ENCODE measurements at places on chromosomes 12 and 14.
A peak's percentile ranks its signal among the peaks of the same experiment; 100 is the strongest.

DNA sequence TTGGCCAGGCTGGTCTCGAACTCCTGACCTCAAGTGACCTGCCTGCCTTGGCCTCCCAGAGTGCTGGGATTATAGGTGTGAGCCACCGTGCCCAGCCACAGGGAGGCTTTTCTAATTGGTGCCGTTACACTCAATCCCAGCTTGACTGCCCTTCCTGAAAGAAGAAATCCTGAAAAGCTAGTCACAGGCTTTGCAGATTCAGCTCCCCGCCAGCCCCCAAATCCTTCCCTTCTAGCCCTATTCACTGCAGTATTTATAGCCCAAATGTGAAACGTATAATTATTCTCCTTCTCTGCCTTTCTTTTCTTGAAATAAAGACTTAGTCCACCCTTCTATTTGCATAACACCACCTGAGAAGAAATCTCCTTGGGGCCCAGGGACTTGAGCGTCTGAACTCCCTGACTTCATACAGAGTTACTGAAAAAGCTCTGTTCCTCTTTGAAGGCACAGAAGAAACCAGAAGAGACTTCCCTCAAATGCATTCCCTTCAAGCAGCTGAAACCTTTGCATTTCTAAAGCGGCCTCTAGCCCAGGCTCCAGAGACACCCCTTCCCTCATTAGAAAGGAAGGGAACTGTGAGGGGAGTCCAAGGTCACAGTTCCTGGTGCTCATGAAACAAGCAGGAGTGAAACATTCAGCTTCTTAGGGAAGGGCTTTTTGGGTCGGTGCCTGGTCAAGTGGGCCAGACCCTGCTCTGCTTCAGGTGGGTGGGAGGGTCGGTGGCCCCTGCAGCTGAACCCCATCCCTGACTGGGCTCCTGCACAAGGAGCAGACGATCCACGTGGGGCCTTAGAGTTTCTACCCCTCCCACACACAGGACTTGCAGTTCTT, 42.3 kb upstream of the BATF start:
- DNase-seq, result no peak

- DNase-seq, result no peak
Observed at GRCh38 chr12:3666441-3666840, 86.5 kb downstream of the CRACR2A start.

DNA sequence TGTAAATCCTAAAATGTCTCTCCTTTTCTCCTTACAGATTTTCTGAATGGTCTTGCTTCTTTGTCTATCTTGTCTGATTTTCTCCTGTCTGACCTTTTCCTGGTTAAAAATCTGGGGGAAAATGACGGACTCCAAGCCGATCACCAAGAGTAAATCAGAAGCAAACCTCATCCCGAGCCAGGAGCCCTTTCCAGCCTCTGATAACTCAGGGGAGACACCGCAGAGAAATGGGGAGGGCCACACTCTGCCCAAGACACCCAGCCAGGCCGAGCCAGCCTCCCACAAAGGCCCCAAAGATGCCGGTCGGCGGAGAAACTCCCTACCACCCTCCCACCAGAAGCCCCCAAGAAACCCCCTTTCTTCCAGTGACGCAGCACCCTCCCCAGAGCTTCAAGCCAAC, 23.0 kb downstream of the ACACB start:
- no peak for DNase-seq

- DNase-seq, result no peak
Observed at GRCh38 chr12:50542448-50542847, 37.7 kb downstream of the DIP2B start.

GRCh38 chr12:123160801-123161487, 10.1 kb upstream of the PITPNM2 start:
- no peak for DNase-seq

- DNase-seq, result no peak
Observed at GRCh38 chr14:26845151-26845818, 247.5 kb upstream of the NOVA1 start.

- no peak for DNase-seq
Observed at GRCh38 chr14:94345344-94346064, 22.4 kb upstream of the SERPINA6 start.

GRCh38 chr14:45065956-45066355, 18.0 kb upstream of the PRPF39 start:
- DNase-seq, result no peak

DNA sequence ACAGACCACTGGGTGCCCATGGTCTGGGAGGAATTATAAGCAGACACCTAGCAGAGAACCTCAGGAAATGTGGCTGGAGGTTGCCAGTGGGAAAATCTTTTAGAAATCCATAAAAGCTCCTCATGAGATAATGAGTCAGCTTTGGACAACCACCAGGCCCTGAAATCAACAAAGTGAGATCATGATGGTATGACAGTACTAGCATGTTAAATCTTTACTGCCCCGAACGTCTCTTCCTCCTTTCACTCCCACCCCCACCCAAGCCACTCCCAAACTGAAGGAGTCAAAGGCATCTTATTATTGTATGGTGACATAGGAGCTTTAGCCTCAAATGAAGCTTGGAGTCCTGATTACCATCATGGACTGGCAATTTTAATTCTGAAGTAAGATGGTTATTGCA, 240.0 kb downstream of the DIO2 start:
- no peak for DNase-seq

GRCh38 chr12:191541-191940, 22.4 kb downstream of the SLC6A12 start:
- DNase-seq, result no peak

GRCh38 chr14:35553808-35554207, 19.8 kb downstream of the INSM2 start:
- no peak for DNase-seq

DNA sequence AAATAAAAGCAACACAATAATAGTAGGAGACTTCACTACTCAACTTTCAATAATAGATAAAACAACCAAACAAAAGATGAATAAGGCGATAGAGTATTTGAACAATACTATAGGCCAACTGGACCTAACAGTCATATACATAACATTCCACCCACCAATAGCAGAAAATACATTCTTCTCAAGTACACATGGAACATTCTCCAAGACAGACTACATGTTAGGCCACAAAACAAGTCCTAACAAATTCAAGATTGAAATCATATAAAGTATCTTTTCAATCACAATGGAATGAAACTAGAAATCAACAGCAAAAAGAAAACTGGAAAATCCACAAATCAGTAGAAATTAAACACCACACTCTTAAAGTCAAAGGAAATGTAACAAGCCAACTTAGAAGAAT, 28.8 kb downstream of the RAD52 start:
- no peak for DNase-seq

- no peak for DNase-seq
Observed at GRCh38 chr14:51283402-51284085, 43.5 kb downstream of the TMX1 start.

- DNase-seq, result no peak
Observed at GRCh38 chr12:6539314-6539682, 5.0 kb downstream of the GAPDH start.

GRCh38 chr14:58026967-58027366, 125.0 kb downstream of the ARMH4 start:
- DNase-seq, result no peak

- DNase-seq, result no peak
Observed at GRCh38 chr12:24603371-24603770, 345.5 kb downstream of the BCAT1 start.

- DNase-seq, result peak; percentile 39
Observed at GRCh38 chr14:39467889-39468524, 35.8 kb upstream of the FBXO33 start.

DNA sequence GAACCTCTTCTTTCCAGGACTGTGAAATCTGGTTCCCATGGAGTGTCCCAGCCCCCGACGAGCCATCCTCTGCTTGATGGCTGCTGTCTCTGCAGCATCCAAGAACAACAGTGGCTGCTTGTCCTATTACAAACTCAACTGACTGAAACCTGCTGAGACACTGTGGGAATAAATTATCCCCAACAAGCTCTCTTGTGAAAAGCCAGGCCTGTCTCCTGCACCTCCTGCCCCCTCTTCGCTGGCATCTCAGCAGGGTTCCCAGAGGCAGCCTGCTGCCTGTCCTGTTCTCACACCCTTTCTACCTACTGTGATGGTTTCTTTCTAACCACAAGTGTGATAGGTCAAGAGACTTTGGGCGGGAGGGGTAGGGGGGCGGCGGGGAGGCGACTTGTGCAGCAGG, 180.2 kb downstream of the TSPAN9 start:
- no peak for DNase-seq

DNA sequence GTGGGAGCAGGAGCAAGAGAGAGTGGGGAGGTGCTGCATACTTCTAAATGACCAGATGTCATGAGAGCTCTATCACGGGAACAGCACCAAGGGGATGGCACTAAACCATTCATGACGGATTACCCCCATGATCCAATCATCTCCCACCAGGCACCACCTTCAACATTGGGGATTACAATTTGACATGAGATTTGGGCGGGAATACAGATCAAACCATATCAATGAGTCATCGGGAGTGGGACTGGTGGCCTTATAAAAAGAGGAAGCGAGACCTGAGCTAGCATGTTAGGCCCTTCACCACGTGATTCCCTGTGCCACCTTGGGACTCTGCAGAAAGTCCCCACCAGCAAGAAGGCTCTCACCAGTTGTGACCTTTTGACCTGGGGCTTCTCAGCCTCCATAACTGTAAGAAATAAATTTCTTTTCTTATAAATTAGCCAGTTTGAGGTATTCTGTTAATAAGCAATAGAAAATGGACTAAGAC, 28.7 kb downstream of the COX8C start:
- no peak for DNase-seq

- no peak for DNase-seq
Observed at GRCh38 chr12:71250166-71250565, 92.4 kb upstream of the TSPAN8 start.

GRCh38 chr14:55936691-55937090, 181.5 kb upstream of the PELI2 start:
- DNase-seq, result no peak

DNA sequence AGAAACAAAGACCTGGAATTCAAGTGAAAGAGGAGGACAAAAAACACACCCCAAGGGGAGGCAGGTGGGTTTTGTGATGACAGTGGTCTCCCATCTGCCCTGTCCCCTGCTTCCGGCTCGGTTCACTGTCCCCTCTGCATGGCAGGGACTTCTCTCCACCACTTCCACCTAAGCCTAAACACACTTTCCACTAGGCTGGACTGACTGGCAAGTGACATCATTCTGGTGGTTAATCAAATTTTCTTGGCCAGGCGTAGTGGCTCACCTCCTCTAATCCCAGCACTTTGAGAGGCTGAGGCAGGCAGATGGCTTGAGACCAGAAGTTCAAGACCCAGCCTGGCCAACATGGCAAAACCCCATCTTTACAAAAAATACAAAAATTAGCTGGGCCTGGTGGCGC, 11.9 kb downstream of the PLEKHG6 start:
- DNase-seq, result no peak

GRCh38 chr12:54191550-54192022, 2.8 kb upstream of the SMUG1 start:
- DNase-seq, result peak; percentile 81

GRCh38 chr12:76717314-76717713, 46.6 kb upstream of the ZDHHC17 start:
- DNase-seq, result no peak

DNA sequence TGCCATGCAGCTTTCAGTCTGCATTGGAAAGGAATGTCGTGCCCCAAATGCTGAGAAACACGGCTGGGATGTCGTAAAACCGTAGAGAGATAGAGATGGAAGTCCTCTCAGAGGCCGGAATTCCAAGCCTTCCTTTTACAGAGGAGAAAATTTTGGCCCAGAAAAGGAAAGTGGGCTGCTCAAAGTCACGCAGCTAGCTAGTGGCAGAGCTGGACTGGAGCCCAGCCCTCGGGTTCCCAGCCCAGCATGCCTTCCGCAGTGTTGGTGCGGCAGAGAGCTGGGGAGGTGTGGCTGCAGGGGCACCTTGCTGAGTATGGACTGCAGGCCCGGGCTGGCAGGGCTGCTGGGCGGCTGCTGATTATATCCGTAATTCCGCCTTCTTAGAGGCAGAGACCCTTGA, 50.3 kb downstream of the KCNA1 start:
- DNase-seq, result no peak

GRCh38 chr14:77375973-77376770, 722 bp downstream of the TMED8 start:
- peak; percentile 47 for DNase-seq

DNA sequence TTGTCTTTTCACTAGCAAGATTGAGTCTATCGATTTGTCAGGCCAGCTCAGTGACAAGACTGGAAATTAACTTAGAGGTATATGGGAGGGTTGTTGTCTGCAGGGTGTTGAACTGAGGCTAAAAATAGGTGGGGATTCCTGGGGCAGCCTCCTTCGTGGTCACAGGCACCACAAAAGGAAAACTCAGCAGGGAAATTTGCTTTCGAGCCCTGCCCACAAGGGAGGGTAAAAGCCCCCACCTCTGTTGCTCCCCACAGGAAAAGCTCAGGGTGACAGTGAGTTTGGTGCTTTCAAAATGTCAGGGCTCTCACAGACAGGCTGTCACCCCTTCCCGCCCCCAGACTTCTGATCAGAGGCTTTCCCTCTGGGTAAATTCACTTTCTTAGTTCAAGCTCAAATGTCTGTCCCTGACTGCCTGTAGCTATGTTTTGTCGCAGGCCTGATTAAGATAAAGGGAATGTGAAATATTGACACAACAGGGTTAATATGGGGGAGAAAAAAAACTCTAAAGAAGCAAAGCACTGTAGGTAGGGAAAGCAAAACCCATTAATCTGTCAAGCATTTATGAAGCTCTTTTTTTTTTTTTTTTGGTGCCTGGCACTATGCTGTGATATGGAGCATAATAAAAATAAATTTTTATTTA, 11.7 kb upstream of the NFKBIA start:
- DNase-seq, result peak; percentile 62

DNA sequence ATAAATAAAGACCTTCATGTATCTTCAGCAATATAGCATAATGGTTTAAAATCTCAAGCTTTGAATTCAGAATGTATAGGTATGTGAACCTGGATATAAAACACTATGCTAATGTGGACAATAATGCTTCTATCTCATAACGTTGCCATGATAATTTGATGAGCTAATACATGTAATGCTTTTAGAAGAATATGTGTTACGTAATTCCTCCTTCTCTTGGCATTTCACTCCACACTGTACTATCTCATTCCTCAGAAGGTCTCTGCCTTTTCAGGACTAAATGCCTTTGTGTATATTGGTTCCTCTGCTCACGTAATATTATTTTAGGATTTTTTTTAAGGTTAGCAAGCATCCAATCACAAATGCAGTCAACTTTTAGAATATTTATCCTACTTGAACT, 86.5 kb downstream of the FOXA1 start:
- no peak for DNase-seq

DNA sequence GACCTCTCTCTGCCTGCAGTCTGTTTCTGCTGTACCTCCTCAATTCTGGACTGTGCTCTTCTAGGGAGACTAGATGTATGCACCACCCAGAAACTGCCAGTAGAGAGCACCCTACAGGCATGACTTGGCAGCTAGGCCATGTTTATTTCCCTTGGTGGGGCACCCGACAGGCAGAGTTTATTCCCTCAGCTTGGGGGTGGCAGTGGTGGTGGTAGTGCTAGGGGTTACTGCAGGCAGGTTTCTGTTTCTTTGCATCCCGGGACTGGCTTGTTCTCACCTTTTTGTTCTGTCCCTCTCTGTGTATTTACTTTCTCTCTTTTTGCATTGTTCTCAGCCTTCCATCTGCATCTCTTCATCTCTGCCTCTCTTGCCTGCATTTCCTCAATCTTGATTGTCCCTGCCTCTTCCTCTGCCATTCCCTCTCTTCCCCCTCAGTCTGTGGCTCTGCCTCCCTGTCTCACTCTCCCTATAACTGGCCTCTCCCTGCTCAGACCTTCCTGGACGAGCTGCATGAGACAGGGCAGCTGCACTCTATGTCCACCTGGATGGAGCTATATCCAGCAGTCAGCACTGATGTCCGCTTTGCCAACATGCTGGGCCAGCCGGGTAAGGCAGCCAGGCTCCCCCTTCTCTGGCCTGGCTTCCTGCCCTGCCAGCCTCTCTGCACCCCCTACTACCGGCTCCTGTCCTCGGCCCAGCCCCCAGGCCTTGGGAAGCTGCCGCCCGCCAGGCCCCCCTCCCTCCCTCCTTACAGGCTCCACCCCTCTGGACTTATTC, 13.8 kb downstream of the PRPF40B start:
- peak; percentile 68 for DNase-seq

All from activated CD4-positive, alpha-beta memory T cell treated with anti-CD3 and anti-CD28 coated beads, Interleukin-2, amount 10 ng/mL, durations not matched to agents 7 days and 5 days (primary cell).